HL-60 (cell line): ENCODE measurements at places on chromosomes 3 and 15.
A peak's percentile ranks its signal among the peaks of the same experiment; 100 is the strongest.

GRCh38 chr3:16447135-16447534 is 66.4 kb downstream of the RFTN1 start:
- no peak for DNase-seq

DNA sequence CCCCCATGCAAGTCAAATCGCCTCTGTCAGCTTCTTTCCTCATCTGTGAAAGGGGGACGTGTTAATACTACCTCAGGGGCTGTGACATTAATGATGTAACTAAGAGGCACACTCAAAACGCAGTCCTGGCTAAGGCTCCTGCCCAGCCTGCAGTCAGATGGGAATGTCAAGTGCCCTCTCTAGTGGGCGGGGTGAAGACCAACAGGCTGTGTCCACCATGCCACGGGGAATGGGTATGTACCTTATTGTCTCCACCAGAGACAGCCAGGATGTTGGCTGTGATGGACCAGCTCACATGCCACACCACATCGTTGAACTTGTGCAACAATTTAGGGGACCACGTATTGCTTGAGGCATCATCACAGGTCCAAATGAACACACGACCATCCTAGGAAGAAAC is 11.0 kb upstream of the GHRL start:
- DNase-seq = no peak

- DNase-seq = no peak
Measured at GRCh38 chr3:71117572-71118247, 465.8 kb downstream of the FOXP1 start.

DNA sequence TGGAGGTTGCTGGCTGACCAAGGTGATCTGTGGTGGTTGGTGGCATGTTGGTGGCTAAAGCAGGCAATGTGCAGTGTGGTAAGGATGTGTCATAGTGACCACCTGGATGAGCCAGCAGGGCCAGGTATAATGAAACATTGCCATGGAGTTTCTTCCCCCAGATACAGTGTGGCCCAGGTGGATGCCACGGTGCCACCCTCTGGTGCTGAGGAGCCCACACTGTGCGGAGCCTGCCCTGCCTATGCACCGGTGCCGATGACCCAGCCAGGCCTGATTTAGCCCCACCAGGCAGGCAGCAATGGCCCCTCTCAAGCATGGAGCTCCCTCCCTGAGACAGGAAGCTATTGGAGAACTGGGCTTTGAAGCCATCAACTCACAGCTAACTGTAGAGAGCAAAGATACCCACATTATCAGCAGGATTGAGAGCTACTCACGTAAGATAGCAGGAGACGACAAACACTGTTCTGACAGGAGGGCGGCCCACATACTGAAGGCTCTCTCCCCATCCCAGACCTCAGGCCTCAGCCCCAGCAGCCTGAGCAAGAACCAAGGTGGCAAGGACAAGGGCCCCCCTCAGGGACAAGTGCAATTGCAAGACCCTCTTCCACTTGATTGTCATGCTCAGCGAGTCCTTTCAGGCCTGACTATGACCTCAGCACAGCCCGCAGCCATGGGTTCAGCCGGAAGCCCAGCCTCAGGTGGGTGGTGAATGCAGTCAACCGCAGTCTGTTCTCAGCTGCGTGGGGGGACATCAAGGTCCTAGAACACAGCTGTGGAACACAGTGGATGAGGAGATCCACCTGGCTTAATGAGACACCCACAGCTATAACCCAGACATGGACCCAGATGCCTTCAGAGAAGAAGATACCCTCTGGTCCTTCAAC is 82.8 kb upstream of the CDV3 start:
- DNase-seq = no peak

GRCh38 chr3:51338632-51339031 is 46.5 kb upstream of the MANF start:
- DNase-seq = no peak

- no peak for DNase-seq
Measured at GRCh38 chr3:113051787-113052186, 61.0 kb downstream of the GTPBP8 start.

- DNase-seq = no peak
Measured at GRCh38 chr3:62812631-62813030, 62.6 kb downstream of the CADPS start.

DNA sequence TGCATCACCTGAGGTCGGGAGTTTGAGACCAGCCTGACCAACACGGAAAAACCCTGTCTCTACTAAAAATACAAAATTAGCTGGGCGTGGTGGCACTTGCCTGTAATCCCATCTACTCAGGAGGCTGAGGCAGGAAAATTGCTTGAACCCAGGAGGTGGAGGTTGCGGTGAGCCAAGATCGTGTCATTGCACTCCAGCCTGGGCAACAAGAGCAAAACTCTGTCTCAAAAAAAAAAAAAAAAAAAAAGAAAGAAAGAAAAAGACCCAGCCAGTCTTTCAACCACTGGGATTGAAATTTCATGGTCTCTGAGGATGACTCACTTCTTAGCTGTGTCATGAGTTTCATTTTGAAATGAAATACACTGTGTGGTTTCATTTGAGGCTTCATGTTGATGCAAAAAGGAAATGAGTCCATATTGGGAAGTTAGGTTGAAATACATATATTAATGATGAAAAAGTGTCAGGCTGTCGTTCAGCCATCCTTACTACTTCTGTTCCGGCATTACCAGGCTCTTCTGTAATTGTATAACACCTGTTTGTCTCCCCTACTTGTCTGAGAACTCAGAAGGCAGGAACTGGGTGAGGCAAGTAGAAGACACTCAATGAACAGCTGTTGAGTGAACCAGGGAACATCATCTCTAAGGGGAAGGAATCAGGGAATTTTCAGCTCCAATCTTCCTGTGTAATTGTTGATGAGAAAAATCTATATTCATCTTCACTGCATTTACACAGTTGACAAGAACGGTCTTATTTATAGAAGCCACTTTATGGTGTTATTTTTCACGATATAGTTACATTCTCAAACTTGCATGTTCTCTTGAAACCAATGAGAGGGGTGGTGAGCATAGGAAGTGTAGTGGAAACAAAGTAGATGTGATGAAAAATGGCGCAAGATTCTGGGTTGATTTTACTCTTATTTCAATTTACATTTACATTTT is 87.4 kb downstream of the NFKBIZ start:
- peak; percentile 90 for DNase-seq

DNA sequence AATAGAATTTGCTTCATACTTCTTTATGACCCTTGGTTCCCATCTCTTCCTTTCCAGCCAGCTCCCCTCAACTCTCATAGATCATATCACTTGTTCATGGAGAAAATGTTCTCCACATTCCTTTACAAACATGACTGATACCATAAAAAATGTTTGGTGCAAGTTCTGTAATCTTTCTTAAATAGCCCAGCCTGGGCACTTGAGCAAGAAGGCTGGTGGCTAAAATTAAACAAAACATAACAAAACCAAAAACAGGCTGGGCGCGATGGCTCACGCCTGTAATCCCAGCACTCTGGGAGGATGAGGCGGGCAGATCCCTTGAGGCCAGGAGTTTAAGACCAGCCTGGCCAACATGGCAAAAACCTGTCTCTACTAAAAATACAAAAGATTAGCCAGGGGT is 8.9 kb upstream of the POLR2M start:
- no peak for DNase-seq

DNA sequence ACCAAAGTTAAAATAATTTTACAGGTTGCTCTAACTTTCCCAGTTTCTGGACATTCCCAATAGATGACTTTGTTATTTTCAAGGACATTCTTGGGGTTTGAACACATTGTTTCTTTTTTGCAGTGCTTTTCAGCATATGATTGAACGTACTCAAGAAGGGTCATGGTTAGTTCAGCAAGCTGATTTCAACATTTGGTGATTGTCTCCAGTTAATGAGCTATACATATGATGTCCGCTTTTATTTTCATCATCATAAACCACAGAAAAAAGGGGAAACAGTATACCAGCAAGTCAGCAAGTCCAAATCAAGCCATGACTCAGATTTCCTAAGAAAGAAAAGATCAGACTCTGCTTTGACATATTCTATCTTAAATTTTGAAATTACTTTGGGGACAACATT is 69.4 kb downstream of the B3GALNT1 start:
- DNase-seq = peak; percentile 44

DNA sequence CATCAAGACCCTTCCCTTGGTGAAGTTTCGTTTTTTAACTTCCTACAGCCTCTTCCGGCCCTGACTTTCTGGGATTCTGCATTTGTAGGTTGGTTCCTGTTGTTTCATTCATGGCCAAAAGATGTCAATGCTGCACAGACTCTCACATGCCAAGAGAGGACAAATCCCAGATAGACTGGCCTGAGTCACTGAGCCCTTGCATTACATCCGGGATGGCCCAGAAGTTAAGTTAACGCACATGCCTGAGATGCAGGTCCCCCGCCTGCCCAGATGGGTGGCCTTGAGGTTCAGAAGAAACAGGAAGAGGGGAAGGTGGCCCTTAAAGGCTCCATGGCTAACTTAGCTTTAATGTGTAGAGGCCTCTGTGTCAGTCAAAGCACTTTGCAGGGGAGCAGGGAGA is 51.6 kb upstream of the SRGAP3 start:
- DNase-seq = no peak

GRCh38 chr15:51497806-51498205 is 124.8 kb downstream of the DMXL2 start:
- DNase-seq = no peak

- no peak for DNase-seq
Measured at GRCh38 chr3:2261747-2262146, 163.1 kb downstream of the CNTN4 start.

- DNase-seq = no peak
Measured at GRCh38 chr3:151135541-151136337, 50.3 kb downstream of the MED12L start.

- DNase-seq = no peak
Measured at GRCh38 chr3:14841836-14842235, 23.1 kb downstream of the FGD5 start.

DNA sequence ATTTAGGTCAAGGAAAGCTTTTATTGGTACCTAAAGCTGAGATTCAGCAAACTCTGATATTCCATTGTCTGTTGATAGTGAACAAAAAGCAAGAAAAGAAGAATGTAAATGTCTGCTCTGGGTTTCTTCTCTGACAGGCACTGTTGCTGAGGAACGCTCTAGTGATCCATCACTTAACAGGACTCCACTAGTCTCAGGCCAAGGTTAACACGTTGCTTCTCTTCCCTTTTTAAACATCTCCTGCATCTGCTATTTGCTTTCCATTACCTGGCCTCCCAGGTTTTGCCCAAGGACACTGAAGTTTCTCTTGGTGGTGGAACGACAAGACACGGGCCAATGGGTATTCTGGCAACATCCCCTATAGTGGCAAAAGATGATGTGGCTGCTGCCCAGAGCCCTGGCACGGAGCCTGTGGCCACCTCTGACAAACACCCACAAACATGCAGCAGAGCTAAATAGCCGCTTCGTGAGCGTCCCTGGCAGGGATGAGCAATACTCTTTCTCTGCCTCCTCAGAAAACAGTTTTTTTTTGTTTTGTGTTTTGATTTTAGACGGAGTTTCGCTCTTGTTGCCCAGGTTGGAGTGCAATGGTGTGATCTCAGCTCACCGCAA is 97.8 kb upstream of the AKAP13 start:
- no peak for DNase-seq

- DNase-seq = no peak
Measured at GRCh38 chr3:36476286-36476942, 96.1 kb downstream of the STAC start.

DNA sequence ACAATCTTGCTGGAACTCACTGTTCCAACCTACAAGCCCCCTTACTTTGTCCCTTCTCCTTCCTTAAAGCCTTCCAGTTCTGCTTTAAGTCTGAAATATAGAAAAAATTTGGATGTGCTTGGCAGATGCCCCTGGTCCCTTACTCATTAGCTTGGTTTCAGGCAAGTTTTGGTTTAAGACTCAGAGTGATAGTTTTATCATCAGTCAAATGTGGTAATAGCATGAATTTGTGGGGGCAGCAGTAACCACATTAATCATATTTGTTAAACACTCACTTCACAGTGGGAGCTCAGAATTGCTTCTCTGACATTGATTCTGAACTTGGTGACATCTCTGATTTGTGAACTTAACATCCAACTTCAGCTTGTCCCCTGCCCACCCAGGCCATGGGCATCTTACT is 58.3 kb upstream of the ALDH1A3 start:
- DNase-seq = no peak

DNA sequence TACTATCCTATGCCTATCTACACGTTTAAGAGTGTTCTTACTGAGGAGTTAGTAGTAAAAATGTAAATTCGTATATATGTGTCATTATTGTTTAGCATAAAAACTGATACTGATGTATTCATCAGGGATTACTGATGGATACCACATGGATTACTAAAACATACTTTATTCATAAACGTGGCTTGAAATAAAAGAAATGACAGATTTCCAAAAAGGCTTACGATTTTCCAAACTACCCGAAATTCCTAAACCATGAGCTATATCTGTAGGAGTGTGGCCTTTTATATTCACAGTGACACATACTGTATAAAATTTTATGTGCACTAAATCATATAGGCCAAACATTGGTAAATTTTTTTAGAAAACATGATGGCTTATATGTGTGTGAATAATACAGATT is 6.9 kb downstream of the TSC22D2 start:
- no peak for DNase-seq

DNA sequence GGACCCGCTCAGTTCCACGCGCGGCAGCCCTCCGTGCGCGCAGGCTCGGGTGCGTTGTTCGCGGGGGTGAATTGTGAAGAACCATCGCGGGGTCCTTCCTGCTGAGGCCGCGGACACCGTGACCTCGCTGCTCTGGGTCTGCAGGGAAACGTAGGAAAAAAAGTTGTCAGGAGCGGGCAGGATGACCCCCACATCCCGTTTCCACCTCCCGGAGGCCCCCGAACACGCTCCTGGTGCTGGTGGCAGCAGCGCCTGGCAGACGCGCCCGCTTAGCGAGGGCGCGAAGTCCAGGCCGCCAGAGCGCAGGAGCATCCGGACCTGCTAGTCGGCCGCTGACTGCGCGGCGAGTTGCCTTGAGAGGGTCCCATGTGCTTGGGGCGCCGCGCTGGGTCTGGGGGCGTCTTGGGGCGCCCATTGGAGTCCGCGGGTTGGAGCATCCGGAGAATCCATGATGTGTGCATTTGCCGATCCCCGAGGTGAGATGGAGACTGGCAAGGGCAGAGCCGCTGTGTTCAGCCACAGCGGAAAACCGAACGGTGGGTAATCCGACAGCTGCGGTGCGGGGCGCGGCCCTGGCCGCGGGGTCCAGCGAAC is 520 bp downstream of the GREM1 start:
- DNase-seq = no peak

DNA sequence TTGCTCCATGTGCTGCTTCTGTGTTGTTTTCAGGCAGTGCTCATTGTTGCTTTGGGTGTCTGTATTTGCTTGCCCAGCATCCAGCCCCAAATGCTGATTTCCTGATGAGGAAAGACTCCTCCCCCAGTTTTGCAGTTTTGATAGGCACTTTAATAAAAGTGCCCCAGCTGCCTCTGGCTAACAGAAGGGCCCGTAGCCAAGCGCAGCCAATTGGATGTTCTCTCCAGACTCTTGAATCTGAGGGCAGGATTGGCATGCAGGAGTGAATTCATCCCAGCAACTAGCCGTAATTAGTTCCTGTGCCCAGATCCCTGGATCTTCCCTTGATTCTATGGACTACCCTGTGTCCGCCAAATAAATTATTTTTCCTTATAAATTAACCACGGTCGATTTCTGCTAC is 14.8 kb upstream of the SEMA5B start:
- DNase-seq = no peak
